KG1 (cell line): ENCODE measurements at places on chromosomes 7 and 10.
A peak's percentile ranks its signal among the peaks of the same experiment; 100 is the strongest.

DNA sequence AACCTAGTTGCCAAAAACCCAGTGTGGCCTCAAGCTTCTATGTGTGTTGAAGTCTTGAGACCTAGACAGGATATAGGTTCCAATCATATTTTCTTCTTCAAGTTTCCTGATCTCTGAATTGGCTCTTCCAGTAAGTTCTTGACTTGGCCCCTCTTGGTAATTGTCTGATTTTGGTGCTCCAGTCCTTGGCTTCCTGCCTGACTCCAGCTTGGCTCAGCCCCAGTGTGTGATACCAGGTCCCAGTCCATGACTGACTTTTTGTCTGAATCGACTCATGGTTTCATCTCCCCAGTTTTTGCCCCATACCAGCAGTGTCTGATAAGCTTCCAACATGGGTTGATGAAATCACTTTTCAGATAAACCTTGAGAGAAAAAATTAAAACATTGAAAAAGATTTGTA, 72.3 kb downstream of the FAS start:
- no peak for DNase-seq

DNA sequence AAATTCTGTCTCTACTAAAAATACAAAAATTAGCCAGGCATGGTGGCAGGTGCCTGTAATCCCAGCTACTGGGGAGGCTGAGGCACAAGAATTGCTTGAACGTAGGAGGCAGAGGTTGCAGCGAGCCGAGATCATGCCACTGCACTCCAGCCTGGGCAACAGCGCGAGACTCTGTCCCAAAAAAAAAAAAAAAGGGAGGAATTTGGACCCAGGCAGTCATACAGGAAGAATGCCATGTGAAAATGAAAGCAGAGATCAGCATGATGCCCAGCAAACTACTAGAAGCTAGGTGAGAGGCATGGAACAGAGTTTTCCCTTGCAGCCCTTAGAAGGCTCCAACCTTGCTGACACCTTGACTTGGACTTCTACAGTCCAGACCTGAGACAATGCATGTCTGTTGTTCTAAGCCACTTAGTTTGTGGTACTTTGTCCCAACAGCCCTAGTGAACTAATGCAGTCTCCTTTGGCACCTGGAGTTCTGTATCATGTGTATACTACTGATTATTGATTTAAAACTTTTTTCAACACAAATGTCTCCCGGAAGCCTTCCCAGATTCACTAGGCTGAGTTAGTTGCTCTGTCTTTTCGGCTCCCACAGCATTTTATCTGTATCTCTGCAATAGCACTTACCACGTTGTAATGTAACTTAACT, 10.2 kb upstream of the BAG3 start:
- no peak for DNase-seq

GRCh38 chr10:73874267-73875138, at the start of gene CAMK2G:
CAMK2G (minus strand) TSS chr10:73874555; CDS start chr10:73874461, 94 bp downstream.
- DNase-seq = peak; percentile 27

GRCh38 chr10:21372651-21373410, 152.7 kb downstream of the SKIDA1 start:
- DNase-seq = no peak

GRCh38 chr10:62661143-62661542, 143.4 kb upstream of the ADO start:
- no peak for DNase-seq

GRCh38 chr7:92645114-92646061, 55.2 kb upstream of the FAM133B start:
- no peak for DNase-seq

- no peak for DNase-seq
Measured at GRCh38 chr7:121414436-121414835, 18.3 kb upstream of the FAM3C start.

DNA sequence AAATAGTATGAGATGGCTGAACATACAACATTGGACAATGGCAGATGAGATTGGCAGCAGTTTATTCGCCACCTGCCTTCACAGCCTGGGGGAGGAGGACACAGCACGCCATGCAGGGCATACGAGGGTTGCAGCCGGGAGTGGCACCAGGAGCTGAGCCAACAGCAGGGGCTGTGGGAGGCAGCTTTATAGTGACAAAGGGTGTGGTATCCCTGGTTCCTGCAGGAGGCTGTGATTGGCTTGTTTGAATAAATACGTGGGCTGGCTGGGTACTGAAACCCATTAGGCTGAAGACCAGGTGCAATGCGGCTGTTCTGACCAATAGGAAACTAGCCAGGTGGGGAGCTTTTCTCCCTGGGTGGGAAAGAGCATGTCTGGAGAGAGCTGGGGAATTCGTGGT, 68.9 kb upstream of the LEP start:
- no peak for DNase-seq

DNA sequence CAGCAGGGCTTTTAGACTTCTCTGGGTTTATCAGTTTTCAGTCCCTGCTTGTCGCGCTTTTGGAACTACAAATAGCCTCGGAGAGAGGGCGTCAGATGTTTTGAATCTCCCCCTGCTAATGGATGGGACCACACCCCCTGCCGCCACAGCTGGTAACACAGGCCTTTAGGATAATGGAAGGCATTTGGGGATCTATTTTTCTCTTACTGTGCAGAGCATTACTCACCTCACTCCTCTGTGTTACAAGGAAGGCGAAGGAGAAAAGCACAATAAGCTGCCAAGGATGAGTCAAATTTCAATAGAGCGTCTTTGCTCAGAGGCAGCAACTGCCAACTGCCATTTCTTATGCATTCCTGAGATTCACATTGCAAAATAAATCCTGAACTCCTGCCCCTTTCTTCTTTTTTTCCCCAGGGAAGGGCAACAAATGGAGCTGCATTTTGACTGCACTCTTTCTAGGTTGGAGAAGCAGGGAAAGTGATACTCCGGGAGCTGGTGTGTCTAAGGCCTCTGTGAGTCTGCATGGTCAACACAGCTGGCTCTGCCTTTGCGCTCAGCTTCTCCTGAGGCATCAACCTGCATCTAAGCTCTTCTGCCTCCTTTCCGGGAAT, 31.5 kb upstream of the SMNDC1 start:
- DNase-seq = no peak

DNA sequence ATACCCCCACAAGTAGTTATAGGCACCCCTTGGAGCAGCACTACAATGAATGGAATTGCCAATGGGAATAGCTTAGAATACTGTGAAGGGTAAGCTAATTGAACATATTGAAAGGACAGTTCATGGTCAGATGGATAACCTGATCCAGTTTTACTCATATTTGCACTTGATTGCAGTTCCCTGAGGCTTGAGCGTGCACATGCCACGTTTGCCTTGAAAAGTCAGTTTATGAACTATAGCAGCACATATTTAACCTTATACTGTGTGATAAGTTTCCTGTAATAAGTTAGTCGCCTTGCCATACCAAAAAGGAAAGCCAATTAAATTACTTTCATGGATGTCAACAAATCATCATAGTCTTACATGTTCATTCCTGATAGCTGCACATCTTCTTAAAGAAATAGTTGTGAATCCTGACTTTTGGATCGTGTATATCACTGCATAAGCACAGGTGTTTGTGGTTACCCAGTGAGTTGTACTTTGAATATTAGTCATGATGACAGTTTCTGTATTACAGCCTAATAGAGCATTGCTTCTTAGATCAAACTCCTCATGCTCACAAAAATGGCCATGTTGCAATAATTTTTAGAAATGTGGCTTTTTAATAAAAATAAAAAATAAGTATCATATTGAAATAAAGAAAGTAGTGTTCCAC, 21.6 kb downstream of the DNTT start:
- DNase-seq = no peak

DNA sequence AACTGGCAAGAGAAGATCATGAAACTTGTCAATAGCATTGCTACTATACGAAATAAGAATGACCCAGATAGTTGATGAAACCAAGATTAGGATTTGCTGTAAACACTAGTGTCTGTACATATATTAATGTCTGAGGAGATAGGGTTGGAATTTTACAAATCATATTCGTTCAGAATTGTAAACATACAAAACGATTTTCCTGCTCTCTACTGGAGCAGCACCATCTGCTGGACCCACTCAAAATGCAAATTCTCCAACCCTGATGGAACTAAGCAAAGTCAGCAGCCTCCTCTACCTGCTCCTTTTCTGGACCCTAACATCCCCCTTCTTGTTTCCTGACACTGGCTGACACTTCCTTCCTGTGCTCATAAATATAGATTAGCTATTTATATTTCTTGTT, 29.4 kb upstream of the SGMS1 start:
- peak; percentile 4 for DNase-seq

- no peak for DNase-seq
Measured at GRCh38 chr10:132455441-132455971, 58.5 kb downstream of the PWWP2B start.

- no peak for DNase-seq
Measured at GRCh38 chr7:141045126-141045841, 28.6 kb upstream of the TMEM178B start.

GRCh38 chr7:105623378-105623777, 42.1 kb upstream of the EFCAB10 start:
- no peak for DNase-seq

- no peak for DNase-seq
Measured at GRCh38 chr7:8129318-8129659, 132.7 kb downstream of the ICA1 start.

- no peak for DNase-seq
Measured at GRCh38 chr7:118259115-118259514, 34.6 kb downstream of the ANKRD7 start.

- DNase-seq = no peak
Measured at GRCh38 chr10:28681928-28682750, 4.8 kb downstream of the BAMBI start.

GRCh38 chr7:132455378-132455777, 120.9 kb downstream of the PLXNA4 start:
- DNase-seq = no peak

DNA sequence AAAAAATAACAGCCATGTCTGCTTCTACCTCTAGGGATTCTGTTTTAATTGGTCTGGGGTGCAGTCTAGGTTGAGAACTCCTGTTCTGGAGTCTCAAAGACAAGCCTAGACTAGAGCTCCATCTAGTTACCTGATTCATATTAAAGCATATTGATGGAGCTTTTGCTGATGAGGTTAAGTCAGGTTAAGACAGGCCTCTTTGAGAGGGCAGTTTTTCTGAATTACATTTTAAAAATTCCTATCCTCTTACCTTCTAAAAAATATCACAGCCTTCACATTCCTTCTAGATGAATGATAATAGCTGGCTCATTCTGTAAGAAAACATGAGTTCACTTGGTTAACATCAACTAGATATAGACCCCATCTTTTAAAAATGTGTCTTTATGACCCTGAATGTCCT, 28.9 kb downstream of the MGAM start:
- DNase-seq = no peak

DNA sequence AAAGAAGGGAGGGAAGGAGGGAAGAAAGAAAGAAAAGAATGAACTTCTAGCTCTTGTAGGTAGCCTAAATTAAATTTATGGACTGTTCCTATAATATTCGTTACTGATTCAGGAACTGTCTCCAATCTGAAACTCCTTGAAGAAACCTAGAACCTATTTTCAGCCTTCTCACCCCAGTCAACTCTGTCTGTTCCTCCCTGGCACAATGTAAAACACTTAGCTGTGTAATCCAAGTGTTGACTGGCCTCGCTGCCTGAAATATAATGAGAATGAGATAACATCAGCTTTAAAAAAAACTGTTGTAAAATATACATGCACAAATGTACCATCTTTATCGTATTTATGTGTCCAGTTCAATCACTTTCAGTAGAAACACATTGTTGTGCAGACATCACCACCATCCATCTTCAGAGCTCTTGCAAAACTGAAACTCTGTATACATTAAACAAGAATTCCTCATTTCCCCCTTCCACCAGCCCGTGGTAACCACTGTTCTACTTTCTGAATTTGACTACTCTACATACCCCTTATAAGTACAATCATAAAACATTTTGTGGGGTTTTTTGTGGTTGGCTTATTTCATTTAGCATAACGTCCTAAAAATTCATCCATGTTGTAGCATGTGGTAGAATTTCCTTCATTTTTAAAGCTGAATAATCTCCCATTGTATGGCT, 6.3 kb upstream of the C7orf33 start:
- DNase-seq = no peak

DNA sequence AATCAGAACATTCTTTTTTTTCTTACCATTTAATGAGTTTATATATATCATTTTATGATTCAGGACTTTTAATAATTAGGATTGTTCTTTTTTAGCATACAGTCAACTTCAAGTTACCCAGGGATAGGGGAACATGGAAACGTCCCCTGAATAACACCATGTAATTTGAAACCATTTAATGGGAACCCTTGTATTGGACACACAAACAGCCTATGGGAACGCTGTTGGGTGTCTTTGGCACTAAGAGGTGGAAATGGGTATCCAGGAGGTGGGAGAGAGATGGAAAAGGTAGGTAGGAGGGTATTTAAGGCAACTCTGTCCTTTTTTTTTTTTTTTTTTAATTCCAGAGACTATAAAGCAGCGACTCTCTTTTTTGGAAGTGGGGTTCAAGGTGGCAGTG, 2.6 kb downstream of the LUC7L2 start:
- no peak for DNase-seq

DNA sequence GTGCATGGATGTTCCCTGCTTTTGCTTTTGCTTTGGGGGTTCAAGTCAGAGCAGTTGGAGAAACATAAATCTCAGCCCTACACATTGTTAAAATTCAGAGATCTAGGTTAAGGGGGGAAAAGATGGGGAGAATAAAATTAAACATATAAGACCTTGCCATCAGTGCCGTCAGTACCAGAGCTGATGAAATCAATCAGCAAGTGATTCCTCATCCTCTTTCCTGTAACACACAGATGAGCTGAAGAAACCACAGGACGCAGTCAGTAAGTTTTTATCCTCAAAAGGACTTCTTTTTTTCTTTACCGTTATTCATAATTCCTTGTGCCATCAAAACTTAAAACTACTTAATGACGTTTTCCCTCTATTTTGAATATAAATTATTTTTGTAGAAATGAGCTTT, 5.9 kb downstream of the HECW1 start:
- no peak for DNase-seq

DNA sequence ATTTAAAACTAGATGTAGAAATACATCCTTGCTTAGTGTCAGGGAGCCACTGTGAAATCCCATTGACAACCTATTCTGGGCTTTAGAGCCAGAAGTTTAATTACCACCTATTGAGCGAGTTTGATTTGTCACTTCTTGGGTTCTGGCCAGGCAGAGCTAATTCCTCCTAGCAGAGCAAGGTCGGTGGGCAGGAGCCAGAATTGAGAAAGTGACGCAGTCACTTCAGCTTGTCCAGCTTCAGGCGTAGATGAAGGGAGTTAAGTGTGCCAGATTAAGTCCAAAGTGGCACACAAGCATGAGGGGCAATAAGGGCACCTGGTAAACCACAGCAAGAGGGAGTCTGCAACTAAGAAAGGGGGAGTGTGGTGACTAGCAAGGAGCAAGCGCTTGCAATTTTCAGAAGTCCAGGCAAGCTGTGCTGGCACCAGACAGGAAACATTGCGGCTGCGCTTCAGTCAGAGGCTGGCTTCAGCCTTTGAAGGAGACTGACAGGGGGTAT, 119.4 kb downstream of the ST7 start:
- DNase-seq = peak; percentile 15

DNA sequence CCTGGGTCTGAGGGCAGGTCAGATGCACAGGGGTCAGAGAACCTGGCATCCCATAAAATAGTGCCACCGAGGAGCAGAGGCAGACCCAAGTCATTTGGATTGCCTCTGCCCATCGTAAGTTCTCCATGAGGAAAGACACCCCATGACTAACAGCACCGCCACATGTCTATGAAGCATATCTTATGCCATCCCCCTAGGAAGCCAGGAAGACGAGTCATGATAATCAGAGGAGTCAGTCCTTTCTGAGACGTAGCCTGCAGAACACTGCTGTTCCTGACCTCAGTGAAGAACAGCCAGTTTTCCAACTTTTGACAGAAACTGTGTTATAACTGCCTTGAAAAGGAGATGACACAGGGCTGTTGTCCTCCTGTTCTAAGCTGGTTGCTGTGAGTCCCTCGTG, 51.2 kb downstream of the INSYN2A start:
- no peak for DNase-seq

GRCh38 chr7:24455813-24456525, 117.3 kb upstream of the PALS2 start:
- no peak for DNase-seq
